ENCODE measurements at places on chromosomes 7 and 10.

GRCh38 chr7:65239324-65239706 is 134.3 kb upstream of the ZNF92 start:
- DNase-seq: no peak

- no peak for DNase-seq
Observed at GRCh38 chr10:75435291-75435690, 3.9 kb downstream of the LRMDA start.

GRCh38 chr10:88851706-88852105 is at the start of gene ANKRD22:
ANKRD22 (minus strand) TSS chr10:88851844; CDS start chr10:88851607, 237 bp downstream.
- no peak for DNase-seq

DNA sequence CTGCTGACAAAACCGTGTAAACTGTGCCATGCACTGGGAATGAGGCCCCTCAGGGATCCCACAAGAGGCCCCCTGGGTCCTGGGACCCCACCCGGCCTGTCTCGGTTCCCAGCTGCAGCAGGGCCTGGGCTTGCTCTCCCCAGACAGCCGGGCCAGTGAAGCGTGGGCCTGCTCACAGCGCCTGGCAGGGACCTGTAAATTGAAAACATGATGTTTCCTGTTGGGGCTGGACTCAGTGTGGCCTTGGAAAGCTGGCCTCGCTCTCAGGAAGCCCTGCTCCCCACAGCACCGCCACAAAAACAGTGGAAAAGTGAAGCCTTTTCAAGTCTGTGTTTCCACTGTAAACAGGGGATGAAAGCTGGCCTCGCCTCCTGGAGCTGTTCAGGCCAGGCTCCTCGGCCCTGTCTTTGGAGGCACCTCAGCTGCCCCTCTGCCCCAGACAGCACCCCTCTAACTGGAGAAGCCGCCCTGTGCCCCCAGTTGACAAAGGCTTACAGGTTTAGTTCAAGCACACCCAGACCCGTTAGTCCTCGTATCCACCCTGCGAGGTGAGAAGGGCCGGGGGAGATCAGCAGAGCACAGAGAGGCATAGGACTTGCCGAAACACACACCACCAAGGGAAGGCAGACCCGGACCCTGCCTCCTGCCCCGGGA is 108.3 kb downstream of the ZMIZ1 start:
- DNase-seq: no peak
